Stimulated activated CD8-positive, alpha-beta memory T cell treated with anti-CD3 and anti-CD28 coated beads, Interleukin-4, amount 100 ng/mL, for 1 hour (primary cell): ENCODE measurements at places on chromosomes 5 and 9.

DNA sequence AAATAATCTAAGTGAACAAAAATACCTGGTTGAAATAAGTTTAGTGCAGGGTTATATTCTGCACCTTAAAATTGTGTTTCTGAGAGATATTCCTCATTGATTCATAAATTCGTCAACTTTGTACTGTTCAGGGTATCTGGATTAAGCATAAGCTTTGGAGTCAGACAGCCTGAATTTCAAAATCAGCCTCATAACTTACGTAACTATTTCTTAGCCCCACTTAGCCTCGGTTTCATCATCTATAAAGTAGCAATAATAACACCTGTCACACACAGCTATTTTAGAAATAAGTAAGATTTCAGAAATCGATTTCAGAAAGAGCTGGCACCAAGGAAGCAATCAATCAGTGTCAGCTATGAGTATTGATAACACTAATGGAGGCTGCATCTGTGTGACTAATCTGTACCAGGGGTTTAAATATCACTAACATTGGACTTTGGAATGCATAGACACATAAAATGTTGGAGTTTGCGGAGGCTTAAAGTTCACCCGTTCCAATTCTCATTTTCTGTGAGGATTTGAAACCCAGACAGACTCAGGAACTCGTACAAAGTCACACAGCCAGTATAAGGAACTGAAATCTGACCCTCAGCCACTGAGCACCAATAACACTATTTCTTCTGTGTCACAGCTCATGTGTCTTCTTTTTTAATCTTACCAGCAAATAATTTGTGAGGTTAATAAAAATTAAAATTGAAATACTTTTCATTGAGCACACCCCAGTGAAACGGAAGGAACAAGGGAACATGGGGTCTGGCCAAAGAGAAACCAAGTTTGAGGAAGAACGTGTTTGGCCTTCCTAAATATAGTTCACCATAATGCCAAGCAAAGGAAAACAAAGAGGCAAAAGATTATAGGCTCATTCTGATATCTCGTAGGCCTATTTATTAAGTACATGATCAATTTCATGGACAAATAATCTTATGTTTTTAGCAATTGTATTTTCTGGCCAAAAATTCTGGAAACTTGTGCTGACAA, 194.4 kb upstream of the PTGER4 start:
- no peak for DNase-seq

GRCh38 chr5:44774279-44774880, 34.4 kb upstream of the MRPS30 start:
- DNase-seq: no peak

DNA sequence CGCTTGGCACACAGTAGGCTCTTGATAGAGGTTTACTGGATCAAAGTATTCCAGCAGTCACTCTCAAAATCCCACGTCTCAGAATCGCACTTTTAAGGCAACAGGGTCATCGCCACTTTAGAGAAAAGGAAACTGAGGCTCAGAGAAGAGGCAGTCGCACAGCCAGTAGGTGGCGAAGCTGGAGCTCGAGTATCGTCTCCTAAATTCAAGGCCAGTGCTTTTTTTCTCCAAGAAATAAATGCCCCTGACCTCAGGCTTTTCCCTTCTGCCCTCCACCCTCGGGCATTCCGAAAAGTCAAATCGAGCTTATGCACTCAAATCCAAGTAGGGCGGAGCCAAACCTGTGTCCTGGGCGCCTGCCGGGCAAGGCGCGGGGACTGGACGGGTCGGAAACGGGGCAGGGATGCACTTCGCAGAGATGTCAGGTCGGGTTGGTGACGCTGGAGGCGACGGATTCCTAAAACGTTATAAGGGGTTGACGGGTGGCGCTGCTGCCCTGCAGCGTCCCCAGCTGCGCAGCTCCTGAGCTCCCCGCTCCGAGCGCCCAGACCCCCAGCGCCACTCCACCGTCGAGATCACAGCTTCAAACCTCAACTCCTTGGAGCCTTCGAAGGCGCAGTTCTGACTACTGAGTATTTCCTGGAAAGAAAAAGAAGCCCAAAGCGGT, 4.7 kb upstream of the FOXB2 start:
- DNase-seq: no peak

DNA sequence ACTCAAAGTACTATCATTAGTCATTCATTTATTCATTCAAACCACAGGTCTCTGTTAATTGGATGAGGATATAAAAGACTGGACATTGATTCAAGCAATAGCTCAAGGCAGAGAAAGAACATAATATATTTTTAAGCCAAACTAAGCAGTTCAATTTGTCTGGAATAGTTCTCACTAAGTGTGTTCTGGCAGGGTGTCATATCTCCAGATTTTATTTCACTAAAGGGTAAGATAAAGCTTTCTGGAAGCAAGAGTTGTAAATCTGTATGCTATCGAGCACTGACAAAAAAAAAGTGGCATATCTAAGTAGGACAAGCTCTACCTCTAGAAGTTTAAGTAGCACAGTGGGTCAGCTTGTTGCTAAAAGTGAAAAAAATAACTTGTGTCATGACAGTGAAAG, 375.6 kb downstream of the TUSC1 start:
- DNase-seq: no peak

DNA sequence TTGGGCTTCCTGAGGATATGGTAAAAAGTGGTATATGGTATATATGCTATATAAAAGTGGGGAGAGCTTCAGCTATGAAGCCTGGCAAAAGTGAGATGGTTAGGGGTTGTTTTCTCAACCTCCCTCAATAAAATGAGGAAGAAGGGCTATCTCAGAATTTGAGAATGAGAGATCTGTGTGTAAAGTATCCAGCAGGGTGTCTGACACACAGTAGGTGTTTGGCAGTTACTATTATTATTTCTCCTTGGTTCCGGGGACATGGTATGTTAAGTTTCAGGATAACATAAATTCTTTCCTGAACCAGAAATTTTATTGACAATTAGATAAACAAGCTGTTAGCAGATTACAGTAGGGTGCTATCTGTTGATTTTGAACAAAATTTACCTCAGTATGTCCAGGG, 94.1 kb downstream of the DENND1A start:
- no peak for DNase-seq

DNA sequence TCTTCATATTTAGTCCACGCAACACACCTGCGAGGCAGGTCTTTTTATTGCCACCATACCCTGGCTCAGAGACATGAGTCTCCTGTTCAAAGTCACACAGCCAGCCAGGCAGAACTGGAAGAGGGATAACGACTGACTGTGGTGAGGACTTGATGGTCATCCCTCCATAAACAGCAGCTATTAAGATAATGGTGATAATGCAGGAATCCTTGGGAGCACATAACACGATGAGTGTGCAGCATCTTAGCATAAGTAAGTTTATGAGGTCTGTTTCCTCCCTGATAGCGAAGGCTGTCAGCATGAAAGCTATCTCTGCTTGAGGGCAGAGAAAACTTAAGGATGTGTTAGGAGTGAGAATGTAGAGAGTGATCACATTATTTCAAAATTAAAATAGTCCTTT, 30.9 kb downstream of the KCTD16 start:
- no peak for DNase-seq

DNA sequence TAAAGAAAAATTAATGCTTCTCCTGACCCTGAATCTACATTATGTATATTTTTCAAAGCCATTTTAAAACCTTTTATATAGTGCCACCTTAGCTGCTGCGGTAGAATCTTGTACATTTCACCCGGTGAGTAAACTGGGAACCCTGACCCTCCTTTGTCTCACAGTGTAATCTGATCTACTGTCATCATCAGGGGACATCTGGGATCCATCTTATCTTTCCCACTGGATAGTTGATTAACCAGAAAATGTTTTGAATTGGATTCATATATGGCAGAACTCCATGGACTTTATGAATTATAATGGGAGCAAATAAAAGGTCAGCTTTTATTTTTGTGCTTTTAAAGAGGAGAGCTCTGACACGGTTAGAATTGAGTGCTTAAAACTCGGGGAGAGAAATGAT, 95.0 kb downstream of the ADAMTSL1 start:
- DNase-seq: no peak

DNA sequence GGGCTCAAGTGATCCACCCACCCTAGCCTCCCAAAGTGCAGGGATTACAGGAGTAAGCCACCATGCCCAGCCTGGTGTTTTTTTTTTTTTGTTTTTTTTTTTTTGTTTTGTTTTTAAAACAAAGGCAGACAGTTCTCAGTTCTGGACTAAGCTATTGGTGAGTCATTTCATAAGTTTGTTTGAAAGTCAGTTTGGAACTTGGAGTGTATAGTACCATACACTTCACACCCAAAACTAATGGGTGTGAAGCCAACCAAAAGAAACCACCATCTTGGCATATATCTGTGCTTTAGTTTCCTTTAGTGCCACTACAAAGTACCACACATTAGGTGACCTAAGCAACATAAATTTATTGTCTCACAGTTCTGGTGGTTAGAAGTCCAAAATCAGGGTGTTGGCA, 13.4 kb downstream of the MAST4 start:
- DNase-seq: no peak

DNA sequence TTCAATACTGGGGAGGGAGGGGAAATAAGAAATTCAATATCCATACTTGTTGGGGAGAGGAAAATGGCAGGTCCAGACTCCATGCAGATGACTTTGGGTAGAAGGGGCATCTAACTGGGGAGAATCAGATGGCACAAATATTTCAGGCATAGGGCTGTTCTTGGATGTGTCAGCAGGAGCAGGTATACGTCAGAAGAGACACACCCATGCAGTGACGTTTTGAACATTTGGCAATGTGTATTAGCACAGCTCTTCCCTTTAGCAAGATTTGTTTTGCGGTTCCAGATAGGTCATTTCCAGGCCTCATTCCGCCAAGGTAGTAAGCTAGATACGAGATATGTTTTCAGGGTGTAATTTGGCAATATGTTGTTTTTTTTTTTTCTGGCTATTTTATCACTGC, 187.2 kb upstream of the CDH10 start:
- no peak for DNase-seq

DNA sequence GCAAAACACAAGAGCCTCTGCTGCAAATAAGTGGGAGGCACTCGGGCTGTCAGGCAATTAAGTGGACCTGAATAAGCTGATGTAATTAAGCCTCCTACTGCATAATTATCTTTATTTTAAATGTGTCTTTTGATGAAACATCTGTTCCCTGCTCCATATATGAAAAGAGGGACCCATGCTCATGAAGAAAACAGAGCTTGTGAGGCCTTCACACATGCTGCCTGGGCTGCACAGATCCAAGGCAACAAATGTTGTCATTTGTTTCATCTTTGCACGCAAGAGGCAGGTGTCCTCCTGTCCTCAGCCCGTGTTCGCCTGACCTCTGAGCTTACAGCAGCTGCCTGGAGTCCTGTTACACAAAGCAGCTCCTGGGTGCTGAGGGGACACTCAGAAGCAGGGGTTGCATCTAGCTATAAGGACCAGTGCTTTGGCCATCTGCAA, 381.1 kb downstream of the ZNF608 start:
- DNase-seq: no peak

DNA sequence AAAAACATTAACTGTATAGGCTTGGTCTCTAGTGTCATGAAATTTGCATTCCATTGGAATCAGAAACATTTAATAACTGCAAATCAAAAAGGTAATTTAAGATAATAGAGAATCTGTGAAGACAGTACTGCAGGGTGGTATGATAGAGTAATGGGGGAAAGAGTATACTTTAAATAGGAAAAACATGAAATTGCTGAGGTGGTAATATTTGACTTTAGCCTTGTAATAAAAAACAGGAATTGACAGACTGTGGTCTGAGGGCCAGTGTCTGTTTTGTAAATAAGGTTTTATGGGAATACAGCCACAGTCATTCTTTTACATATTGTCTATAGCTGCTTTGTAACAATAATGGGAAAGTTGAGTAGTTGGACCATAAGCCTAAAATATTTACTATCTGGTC, 162.3 kb downstream of the RANBP17 start:
- no peak for DNase-seq

GRCh38 chr9:137031904-137032640, at the start of gene FUT7:
FUT7 (minus strand) TSS chr9:137032088; CDS start chr9:137031991, 97 bp downstream.
- no peak for DNase-seq

GRCh38 chr9:77917800-77918199, 113.8 kb downstream of the GNAQ start:
- no peak for DNase-seq

DNA sequence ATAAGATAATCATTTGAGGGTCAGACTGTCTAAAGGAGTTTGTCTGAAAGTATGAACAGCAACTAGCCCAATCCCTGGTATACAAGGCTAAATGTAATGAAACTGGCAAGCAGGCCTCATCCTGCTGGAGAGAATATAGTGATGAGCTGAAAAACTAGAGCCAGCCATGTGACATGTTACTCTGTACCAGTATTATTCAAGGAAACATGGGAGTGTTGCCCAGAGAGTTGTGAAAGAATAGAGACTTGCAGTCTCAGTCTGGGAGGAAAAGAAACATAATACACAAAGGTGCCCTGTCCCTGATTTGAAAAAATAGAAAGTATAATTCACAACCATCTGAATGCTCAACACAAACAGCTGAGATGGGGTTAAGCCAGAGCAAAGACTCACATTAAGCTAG, 37.9 kb upstream of the HTR1A start:
- no peak for DNase-seq
